Posterior vena cava (tissue), 2 donors: ENCODE measurements at places on chromosomes 12 and 14. TPM values are rescaled to one million over a fixed set of nuclear protein-coding genes. Genes with fewer than 3 reads are reported as not detected.

- no peak for DNase-seq
Observed at GRCh38 chr12:106299202-106299774, 3.2 kb upstream of the TCP11L2 start.

- no peak for DNase-seq
Observed at GRCh38 chr12:102565555-102565954, 85.2 kb upstream of the IGF1 start.

The CLEC1B gene
- not detected for total RNA-seq

The LGALS3 gene
- 189 TPM for total RNA-seq

DNA sequence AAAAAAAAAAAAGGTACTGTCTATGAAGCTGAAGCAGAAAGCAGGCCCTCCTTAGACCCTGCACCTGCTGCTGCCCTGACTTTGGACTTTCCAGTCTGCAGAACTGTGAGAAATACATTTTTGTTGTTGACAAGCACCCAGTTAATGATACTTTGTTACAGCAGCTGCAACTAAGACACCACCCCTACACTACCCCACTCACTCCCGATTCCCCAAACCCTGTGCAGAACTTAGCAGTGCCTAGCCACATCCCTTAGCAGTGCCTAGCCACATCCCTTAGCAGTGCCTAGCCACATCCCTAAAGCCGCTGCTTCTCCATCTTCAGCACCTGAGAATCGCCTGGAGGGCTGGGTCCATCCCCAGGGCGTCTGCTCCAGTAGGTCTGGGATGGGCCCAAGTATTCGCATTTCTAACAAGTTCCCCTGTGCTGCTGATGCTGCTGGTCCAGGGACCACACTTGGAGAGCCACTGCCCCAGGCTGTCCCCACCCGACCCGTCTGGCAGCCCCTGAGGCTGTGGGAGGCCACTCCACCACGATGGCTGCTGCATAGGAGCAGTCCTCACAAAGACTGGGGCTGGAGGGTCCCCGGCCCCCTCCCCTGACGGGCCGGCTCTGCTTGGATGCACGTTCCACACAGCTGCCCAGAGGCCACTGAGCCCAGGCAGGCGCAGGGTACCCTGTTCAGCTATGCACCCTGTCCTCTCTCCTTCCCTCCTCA, 10.8 kb upstream of the PPP1R13B start:
- peak; percentile 59 for DNase-seq

GRCh38 chr12:111268738-111269572, 99.9 kb downstream of the PHETA1 start:
- DNase-seq: no peak

- no peak for DNase-seq
Observed at GRCh38 chr12:111978545-111978944, 34.4 kb downstream of the TMEM116 start.

The COX8C gene
- total RNA-seq: 0.52 TPM

DNA sequence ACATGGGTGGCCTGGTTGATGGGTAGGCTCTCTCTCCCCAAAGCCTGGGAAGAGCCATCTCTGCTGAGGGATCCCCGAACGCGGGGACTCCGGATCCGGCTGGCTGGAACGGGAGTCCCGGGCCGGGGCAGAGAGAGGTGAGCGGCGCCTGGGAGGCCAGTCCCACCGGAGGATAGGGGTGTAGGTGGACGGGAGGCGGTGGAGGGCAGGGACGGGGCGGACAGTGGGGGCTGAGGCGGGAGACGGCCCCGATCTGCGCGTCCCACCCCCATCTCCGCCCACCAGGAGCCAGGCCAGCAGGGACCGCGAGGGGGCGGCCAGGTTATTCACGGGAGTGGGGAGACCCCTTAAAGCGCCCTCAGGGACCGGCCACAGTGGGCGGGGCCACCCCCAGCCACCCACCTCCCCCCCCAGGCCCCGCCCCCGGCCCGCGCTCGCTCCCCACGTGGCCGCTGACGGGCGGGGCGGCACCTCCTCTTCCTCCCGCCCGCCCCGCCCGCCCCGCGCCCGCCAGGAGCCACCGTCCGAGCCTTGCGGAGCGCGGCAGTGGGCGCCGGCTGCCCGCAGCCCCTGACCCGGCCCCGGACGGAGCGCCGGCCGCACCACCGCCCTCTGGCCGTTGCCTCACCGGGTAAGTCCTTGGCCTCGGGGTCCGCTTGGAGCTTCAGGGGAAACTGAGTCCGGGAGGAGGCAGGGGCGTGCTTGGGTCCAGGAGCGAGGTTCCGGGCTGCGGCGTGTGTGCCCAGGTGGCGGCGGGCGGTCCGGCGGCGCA, at the start of gene INF2:
TSS of gene INF2 (plus strand) at position 510 of the 772 bp plus-strand sequence. CDS start 11,748 bp downstream, outside the sequence.
- no peak for DNase-seq

GRCh38 chr12:93375906-93376305, 1.8 kb upstream of the NUDT4 start:
- no peak for DNase-seq

The RPAP3 gene
- total RNA-seq: 24.0 TPM

DNA sequence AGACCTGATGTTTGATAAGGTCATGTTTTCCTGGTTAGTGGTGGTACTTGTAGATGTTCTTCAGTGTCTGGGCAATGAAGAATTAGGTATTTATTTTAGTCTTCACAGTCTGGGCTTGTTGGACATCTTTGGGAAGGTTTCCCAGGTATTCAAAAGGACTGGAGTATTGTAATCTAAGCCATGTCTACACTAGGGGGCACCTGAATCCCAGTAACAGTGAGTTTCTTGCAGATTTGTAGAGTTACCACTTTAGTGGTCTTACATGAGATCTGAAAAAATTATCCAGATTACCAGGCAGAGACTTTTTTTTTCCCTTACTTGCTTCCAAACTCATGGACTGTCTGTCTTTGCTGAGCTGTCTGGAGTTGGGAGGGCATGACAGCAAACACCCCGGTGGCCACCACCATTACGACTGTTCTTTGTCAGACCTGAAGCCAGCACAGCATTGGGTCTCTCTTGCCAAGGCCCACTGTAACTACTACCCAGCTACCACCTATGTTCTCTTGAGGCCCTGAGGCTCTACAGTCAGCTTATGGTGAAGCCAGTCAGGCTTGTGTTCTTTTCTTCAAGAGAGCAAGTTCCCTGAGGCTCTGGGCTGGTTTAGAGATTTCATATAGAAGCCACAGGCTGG, 820.7 kb upstream of the FBXO33 start:
- no peak for DNase-seq

GRCh38 chr14:85532374-85533022, 2.6 kb downstream of the FLRT2 start:
- DNase-seq: no peak

The BCL2L14 gene
- not detected for total RNA-seq

The PYGL gene
- total RNA-seq: 52.0 TPM

DNA sequence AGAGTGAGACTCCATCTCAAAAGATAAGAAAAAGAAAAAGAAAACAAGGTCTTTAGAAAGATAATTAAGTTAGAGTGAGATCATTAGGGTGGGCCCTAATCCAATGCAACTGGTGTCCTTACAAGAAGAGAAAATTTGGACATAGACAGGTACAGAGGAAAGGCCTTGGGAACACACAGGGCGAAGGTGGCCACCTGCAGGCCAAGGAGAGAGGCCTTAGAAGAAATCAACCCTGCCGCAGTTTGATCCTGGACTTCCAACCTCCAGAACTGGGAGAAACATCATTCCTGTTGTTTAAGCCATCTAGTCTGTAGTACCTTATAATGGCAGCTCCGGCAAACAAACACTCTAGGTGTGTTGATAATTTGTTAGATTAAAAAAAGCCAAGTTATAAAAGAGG, 491.9 kb downstream of the MED13L start:
- no peak for DNase-seq

GRCh38 chr12:40742041-40742440, 49.8 kb downstream of the CNTN1 start:
- DNase-seq: no peak

GRCh38 chr12:31260840-31261239, 65.1 kb downstream of the SINHCAF start:
- DNase-seq: no peak

DNA sequence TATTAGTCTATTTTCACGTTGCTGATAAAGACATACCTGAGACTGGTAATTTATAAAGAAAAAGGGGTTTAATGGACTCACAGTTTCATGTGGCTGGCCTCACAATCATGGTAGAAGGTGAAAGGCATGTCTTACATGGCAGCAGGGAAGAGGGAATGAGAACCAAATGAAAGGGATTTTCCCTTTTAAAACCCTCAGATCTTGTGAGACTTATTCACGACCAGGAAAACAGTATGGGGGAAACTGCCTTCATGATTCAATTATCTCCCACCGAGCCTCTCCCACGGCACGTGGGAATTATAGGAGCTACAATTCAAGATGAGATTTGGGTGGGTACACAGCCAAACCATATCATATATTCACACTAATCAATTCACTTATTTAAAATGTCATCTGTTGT, 41.4 kb downstream of the KTN1 start:
- DNase-seq: no peak

GRCh38 chr12:54257332-54257731, 22.6 kb downstream of the CBX5 start:
- DNase-seq: no peak

DNA sequence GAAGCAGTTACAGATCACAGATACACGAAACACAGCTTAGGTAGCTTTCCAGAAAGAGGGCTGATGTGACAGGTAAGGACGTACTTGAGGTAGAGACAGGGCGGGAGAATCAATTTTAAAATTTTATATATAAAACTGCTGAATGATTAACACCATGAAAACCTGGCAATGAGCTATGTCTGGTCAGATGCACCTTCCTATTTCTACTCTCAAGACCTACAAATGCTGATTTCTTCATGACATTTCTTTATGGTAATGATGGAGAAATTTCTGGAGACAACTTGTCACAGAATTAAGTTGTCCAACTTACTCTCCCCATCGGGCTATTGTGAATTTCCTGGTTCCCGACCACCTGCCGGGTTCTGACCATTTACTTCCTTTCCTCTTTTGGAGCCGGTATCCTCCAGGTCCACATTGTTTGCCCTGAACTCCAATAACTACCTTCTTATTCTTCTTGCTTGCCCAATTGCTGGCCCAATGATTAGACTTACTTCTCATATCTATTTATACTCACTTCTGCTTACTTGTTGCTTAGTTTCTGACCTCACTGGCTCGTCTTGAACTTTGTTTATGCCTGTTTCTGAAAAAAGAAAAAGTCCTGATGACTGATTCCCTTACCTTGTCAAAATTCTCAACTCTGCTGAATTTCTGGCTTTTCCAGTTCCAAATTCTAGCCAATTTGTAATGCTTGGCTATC, 12.8 kb upstream of the ATP2B1 start:
- no peak for DNase-seq

DNA sequence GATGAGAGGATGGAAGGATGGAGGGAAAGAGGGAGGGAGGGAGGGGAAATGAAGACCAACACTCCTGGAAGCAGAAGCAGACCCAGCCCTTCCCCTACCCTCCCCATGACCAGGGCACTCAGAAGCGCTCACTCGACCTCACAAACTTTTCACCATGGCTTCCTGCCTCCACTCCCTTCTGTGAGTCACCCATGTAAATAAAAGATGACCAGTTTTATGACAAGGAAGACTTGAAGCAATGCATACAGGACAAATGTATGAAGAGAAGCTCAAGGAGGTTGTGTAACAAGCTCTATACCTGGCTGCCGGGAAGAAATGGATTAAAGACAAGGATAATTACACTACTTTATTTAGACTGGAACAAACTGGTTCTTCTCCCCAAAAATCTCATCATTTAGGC, 63.8 kb downstream of the CDC42BPB start:
- no peak for DNase-seq

DNA sequence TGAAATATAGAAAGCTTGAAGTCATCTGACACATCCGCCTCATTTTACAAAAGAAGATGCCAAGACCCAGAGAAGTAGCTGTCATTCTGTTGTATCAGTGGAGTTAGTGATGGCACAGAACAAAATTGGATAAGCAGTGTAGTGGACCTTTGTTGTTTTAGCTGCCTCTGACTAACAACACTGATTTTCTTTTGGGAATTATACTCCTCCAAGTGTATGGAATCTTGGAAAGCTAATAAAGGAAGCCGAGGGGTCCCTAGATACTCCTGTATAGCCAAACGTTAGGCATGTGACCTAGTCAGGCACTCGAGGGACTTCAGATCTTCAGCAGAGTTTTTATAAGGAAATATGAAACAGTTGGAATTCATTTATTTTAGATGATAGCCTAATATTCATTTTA, 94.5 kb downstream of the OTOGL start:
- DNase-seq: no peak

DNA sequence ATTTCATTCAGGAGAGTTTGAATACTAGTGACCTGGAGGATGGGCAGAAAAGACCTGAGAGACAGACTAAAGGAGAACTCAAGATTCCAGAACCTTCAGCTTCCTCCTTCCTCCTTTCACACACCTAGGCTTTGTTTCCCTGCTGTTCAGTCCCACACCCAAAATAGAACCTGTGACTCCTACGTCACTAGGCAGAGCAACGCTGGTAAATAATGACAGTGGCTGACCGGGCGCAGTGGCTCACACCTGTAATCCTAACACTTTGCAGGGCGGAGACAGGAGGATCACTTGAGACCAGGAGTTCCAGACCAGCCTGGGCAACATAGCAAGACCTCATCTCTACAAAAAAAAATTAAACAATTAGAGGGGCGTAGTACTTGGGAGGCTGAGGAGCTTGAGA, 166.4 kb upstream of the FKBP4 start:
- DNase-seq: no peak

GRCh38 chr12:19994968-19995367, 373.4 kb upstream of the PDE3A start:
- no peak for DNase-seq

- no peak for DNase-seq
Observed at GRCh38 chr12:129675947-129676346, 227.9 kb downstream of the TMEM132D start.

DNA sequence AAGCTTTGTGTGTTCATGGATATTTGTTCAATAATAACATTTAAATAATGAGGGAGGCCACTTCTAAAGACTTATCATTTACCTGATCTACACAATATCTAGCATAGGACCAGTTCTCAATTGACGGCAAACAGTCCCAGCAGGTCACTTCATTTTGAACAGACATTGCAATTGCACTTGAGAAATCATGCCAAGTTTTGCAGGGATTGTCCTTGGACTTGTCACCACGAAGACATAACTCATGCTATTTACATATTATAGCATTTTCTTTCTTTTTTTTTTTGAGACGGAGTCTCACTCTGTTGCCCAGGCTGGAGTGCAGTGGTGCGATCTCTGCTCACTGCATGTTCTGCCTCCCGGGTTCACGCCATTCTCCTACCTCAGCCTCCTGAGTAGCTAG, 34.5 kb upstream of the BICD1 start:
- no peak for DNase-seq

The TRHDE gene
- total RNA-seq: 4.8 TPM

- DNase-seq: no peak
Observed at GRCh38 chr14:93100570-93100969, 15.2 kb downstream of the ITPK1 start.

The TMEM179 gene
- total RNA-seq: not detected
